ENCODE measurements at places on chromosomes 12 and 14.
A peak's percentile ranks its signal among the peaks of the same experiment; 100 is the strongest.

DNA sequence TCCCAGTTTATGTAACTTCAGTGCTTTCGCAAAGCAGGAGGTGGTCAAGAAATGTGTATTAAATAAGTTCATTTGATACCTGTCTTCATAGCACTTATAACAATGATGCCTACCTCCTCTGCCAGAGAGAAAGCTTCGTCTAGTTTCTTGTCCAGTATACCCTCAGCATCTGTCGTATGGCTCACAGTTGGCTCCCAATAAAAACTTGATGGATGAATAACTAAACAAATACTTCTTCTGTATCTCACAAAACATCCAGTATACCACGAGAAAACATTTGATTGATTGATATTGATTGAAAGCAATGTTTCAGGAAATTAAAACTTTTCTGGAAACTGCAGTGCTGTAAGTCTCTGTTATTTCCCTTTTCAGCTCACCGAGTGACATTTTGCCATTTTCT, 26.9 kb upstream of the PTGDR start:
- no peak for DNase-seq

DNA sequence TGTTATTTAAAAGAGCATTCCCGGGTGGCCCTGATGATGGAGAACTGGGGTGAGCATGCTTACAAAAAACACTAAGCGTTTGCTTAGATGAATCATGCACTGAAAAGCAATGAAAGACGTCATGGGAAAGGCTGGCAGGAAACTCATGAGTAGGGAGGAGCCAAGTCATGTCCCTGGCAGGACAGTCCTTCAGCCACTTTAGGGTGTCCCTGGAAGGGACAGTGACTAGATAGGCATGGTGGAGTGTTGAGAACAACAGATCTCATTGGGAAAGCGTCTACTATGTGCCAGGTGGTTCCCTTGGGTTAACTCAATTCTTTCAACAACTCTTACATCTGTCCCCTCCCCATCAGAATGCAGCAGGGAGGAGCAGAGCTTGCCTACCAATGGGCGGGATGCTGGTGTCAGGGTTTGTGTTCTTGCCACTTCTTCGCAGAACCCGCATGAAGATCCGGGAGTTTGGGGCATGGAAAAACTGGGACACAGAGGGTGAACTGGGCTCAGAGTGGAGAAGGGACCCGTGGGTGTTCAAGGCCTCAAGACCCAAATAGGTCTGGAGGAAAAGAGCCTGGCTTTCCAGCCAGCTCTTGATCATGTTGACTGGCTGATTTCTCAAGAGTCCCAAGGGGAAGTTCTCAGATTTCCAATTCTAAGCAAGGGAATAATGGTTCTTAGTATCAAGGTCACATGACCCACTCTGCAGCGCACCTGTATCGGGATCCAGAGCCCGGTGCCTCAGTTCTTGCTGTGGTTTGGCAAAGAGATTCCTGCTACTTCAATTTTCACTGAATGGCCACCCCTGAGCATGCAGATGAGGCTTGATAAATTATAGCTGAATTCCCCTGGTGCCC, 653.9 kb upstream of the TBX3 start:
- no peak for DNase-seq

DNA sequence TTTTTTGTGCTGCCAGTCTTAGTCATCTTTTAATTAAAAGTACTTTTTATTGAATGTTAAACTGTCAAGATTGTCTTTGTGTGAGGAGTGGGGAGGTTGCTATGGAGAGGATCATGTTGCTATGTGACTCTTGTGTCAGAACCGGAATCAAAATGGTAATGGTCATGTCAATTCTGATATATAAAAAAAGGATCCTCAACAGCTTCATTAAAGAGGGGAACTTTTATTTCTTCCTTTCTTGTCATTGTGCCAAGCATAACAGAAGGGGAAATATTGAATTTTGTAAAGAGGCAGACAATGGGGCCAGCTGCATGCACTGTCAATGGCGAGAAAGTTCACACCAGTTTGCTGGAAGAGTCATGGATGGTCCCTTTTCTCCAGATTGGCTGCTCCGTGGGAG, 564.8 kb downstream of the VRK1 start:
- no peak for DNase-seq

DNA sequence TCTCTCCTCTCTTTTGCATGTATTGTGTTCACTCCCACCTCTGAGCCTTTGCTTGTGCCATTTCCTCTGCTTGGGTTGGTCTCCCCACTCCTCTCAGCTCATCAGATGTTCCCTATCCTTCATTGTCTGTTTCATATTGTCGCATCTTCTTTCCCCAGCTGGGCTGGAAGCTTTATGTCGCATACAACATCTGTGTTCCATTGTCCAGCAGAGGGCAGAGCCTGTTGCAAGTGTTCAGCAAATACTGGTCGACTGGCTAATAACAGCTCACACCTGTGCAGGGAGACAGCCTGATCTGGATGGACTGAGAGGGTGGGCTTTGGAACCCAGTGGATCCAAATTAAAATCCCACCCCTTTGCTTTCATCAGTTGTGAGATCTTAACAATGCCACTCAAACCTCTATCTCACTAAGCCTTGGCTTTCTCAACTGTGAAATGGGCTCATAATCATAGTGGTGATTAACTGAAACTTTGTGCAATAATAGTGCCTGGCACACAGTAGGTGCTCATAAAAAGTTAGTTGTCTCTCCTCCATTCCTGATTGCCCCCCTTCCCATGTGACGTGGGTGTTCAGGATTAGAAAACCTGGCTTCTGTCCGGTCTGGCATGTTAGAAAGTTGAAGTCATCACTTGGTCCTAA, 75.8 kb downstream of the RIN3 start:
- DNase-seq: no peak

DNA sequence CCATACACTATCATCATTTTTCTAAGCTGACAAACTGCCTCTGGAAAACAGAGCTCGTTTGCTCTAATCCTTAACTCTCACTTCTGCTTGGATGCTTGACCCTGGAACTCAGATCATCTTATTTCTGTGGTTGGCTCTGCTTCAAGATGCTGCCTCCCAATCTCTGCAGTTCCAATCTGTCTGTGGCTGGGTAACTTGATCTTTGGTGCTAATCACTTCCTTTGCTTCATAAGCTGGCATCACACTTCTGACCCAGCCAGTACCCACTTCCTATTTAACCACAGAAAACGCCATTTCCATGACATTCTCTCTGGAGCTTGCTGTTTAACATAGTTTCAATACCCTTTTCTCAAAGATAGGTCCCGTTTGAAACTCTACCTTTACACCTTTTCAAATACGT, 254.2 kb downstream of the ACSS3 start:
- DNase-seq: no peak

GRCh38 chr12:6368906-6369525, 6.3 kb downstream of the SCNN1A start:
- no peak for DNase-seq

GRCh38 chr12:3222306-3222705, 145.1 kb downstream of the TSPAN9 start:
- no peak for DNase-seq

DNA sequence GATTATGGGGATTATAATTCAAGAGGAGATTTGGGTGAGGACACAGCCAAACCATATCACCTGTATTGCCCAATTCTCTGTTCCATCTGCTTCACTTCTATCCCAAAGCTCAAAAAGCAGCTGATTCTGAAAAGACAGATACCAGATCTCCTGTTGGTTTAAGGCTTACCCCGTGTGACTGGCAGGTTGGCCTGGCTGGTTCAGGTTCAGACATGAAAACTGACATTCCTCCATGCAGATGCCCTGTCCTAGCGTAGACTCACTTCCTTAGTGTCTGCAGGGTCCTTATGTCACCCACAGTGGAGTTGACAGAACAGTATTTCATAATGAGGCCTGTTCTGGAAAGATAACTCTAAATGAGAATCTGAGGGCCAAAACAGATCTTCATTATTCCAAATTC, 61.1 kb upstream of the FLRT2 start:
- no peak for DNase-seq

DNA sequence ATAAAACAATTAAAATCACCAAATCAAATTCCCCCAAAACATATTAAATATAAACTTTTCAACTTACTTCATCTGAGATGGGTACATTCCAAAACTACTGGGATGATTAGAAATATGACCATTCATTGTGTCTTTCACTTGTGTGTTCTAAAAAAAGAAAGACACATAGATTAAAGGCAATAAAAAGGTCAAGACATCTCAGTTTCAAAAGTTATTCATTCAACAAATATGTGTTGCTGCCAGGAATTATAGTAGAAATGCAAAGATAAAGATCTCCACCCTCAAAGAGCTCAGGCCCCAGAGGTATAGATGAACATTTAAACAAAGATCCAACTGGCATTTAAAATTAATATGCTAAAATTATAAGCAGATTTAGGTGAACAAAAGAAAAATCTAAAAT, 106.4 kb downstream of the EPS8 start:
- DNase-seq: no peak

DNA sequence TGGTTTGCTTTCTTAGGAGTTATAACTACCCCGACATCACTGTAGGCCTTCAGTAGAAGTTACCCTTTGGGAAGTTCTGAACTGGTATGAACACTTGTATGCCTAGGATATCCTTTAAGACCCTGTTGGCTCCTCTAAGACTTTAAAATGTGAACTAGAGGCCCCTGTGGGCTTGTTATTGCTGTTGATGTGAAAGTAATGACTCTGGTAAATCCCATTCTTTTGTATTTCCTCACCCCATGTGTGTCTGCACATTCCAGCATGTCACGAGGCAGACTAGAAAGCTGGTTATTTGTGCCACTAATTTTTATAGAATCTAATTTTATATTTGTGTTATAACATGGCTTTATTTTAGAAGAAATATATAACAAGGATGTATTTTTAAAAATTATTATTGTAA, 48.9 kb downstream of the SERPINA10 start:
- no peak for DNase-seq

GRCh38 chr12:109743076-109743910, 29.7 kb downstream of the FAM222A start:
- peak; percentile 11 for DNase-seq

DNA sequence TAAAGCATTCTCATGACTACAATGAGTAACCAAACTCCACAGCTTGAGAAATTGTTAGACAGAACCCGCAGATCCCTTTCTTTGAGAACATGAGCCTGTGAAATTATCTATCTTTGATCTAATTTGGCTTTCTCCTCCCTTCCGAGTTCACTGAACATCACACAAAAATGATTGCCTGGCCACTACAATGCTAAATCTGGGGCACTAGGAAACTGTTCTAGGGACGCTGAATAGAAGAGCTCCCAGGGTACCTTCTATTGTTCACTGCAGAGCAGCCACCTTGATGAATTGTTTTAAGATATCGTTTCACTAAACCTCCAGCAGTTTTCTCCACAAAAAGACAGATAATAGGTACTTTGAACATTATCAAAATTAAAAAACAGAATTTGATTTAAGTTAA, 47.5 kb downstream of the SINHCAF start:
- DNase-seq: no peak

- no peak for DNase-seq
Measured at GRCh38 chr12:5516371-5517241, 84.7 kb downstream of the NTF3 start.

DNA sequence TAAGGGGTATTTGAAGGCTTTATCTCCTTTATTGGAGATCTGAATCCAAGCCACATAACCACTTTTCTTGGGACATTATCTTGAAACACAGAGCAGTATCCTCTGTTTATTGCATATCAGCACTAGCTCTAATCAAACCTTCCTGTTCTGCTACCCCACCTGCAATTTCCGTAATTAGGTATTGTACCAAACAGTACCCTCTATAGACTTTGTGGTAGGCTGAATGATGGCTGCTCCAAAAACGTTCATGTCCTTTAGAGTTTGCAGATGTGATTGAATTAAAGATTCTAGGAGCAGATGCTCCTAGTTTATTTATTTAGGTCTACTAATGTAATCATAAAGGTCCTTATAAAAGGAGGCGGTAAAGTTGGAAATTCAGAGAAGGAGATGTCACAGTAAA, 573.0 kb upstream of the ATXN7L3B start:
- no peak for DNase-seq

GRCh38 chr14:35390577-35391387, 13.8 kb downstream of the NFKBIA start:
- no peak for DNase-seq

DNA sequence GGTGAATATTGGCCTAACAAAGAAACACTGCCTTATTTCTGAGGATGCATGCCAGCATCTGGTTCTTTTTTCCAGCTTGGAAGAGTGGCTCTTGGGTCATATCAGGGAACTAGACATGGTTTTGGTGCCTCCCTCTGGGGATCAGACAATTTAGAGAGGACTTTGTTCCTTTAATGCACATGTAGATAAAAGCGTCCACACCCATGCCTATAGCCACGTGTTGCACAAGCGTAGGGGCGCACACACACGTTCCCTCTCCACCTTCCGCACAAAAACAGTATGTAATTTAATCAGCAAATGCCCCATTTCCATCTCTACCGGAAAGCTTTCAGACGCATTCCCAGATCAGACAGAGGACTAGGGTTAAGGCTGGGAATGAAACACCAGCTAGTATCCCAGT, 61.7 kb upstream of the RIC8B start:
- DNase-seq: no peak

- no peak for DNase-seq
Measured at GRCh38 chr14:39673270-39673711, 241.1 kb upstream of the FBXO33 start.

DNA sequence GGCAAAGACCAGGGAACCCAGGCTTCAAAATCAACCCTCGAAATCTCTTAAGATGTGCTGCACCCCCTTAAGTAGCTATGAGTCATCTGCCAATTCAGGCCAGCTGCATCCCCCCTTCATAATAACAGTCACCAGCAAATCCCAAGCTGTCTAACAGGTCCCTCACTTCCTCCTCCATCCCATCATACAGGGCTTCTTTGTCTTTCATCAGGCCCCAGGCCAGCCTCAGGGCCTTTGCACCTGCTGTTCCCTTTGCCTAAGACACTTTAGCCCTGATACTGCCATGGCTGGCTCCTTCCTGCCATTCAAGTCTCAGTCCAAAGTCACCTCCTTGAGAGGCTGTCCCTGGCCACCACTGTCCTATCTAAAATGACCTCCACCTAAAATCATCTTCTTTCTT, 4.0 kb downstream of the RASAL1 start:
- DNase-seq: no peak

- no peak for DNase-seq
Measured at GRCh38 chr12:5258498-5258897, 173.4 kb upstream of the NTF3 start.

DNA sequence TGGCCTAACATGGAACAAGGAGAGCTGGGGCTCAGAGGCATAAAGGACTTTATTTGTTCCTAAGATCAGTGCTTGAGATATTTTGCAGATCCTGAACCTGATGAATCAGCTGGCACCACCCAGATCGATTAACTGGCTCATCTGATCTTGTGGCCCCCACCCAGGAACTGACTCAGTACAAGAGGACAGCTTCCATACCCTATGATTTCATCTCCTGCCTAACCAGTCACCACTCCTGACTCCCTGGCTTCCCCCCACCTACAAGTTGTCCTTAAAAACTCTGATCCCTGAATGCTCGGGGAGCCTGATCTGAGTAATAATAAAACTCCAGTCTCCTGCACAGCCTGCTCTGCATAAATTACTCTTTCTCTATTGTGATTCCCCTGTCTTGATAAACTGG, 5.1 kb downstream of the C12orf56 start:
- DNase-seq: peak; percentile 34
